ENCODE measurements at places on chromosomes 1 and 21. TPM values are rescaled to one million over a fixed set of nuclear protein-coding genes. Genes with fewer than 3 reads are reported as not detected.

The DTL gene
- 0.29 TPM for total RNA-seq

The PBX1 gene
- total RNA-seq: 95.4 TPM

The HES3 gene
- total RNA-seq: not detected

The UTP25 gene
- total RNA-seq: 11.1 TPM

The C1orf115 gene
- total RNA-seq: 29.3 TPM

The ADCY10 gene
- total RNA-seq: 0.16 TPM

The ITGB3BP gene
- 18.4 TPM for total RNA-seq

GRCh38 chr1:41789661-41790330 is 128.9 kb downstream of the HIVEP3 start:
- no peak overlapping the region for H3K27ac ChIP-seq
- no peaks in the 10 kb centered on the region for H3K4me1 ChIP-seq
- no peaks in the 10 kb centered on the region for H3K27me3 ChIP-seq
- no peak overlapping the region for H3K4me3 ChIP-seq
- H3K36me3 ChIP-seq: no peaks in the 10 kb centered on the region

GRCh38 chr21:29538115-29538514 is 239.4 kb downstream of the BACH1 start:
- DNase-seq: no peak
- H3K36me3 ChIP-seq: no peaks in the 10 kb centered on the region
- H3K4me1 ChIP-seq: no peaks in the 10 kb centered on the region
- no peaks in the 10 kb centered on the region for H3K27me3 ChIP-seq
- no peak overlapping the region for H3K4me3 ChIP-seq

DNA sequence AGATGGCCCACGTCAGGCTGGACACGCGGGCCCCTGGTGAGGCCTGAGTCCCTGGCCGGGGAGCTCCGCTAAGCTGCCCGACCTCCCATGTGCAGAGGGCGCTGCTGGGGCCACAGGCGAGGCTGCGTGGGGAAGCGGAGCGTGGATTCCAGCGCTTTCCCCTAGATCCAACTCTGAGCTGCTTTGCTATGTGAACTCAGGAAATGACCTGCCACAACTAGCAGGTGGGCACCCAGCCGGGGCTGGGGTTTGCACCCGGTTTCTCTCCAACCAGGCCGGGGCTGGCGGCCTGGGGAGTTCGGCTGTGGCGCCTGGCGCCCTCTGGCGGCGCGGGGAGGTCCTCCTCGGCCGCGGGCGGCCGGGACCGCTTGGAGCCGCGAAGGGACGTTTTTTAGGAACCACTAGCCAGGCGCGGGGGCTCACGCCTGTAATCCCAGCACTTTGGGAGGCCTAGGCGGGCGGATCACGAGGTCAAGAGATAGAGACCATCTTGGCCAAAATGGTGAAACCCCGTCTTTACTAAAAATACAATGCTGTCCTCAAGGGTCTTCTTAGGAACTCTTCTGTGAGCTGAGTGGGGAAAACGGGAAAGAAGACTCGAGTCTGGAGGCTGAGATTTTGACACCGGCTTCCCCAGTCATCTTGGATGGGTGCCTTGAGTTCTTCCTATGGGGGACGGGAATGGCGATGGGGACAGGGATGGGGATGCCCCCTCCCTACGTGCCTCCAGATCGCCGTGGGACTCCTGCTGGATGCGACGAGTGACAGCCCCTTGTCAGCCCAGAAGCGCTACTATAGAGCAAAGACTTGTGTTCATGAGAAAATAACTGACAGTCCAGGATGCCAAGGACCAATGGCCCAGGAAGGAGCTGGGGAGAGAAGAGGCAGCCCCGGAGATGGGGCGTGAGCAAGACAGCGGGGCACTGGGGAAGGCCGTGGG is 12.6 kb downstream of the PYCR2 start:
- no peaks in the 10 kb centered on the region for H3K4me1 ChIP-seq
- H3K4me3 ChIP-seq: no peak overlapping the region
- no peak for DNase-seq

GRCh38 chr21:38740090-38740489 is 65.6 kb upstream of the ETS2 start:
- no peak overlapping the region for H3K27ac ChIP-seq
- no peaks in the 10 kb centered on the region for H3K4me1 ChIP-seq
- DNase-seq: no peak
- H3K27me3 ChIP-seq: no peaks in the 10 kb centered on the region
- H3K36me3 ChIP-seq: no peaks in the 10 kb centered on the region

- no peak overlapping the region for H3K4me3 ChIP-seq
- no peak for DNase-seq
- no peak overlapping the region for H3K27ac ChIP-seq
- no peaks in the 10 kb centered on the region for H3K36me3 ChIP-seq
These were observed 90.5 kb downstream of the LIPI start for GRCh38 chr21:14120091-14120734.

DNA sequence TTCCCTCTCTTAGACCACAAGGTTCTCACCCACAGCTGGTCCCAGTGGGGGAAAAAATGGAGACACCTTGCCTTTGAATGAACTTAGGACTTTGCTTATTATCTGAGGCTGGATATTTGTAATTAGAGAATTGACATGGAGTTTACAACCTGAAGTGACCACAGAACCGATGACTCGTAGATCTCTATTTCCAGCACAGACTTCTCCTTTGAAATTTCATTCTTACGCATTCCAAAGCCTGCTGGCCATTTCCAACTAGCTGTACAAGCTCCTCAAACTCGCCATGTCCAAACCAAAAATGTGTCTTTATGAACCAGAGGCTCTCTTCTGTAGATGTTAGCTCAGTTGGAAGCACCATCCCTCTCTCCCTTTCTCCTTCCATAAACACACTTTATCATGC is 12.0 kb downstream of the RAB7B start:
- DNase-seq: no peak
- no peak overlapping the region for H3K4me3 ChIP-seq
- H3K4me1 ChIP-seq: no peaks in the 10 kb centered on the region
- no peaks in the 10 kb centered on the region for H3K36me3 ChIP-seq
- no peaks in the 10 kb centered on the region for H3K27me3 ChIP-seq

- H3K27me3 ChIP-seq: no peaks in the 10 kb centered on the region
- no peak overlapping the region for H3K4me3 ChIP-seq
- no peaks in the 10 kb centered on the region for H3K36me3 ChIP-seq
- no peaks in the 10 kb centered on the region for H3K4me1 ChIP-seq
- DNase-seq: no peak
These were observed 131.5 kb downstream of the RNF220 start for GRCh38 chr1:44536357-44537209.

DNA sequence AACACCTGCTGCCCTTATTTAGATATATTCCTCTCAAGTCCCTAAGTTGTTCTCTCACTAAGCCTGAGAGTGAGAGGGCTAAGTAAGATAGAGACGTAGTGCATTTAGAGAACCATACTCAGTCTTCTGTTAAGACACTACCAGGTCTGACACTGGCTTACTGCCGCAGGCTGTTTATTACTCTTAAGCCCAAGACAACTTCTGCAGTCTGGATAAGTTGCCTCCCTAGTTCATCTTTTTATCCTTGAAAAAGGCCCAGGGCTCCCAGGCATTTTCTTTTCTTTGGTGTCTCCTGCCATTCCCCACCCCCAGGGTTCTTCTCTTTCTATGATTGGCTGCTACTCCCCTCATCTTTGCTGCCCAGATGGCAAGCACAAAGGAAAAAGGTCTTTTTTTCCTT is 38.7 kb downstream of the CACHD1 start:
- no peak overlapping the region for H3K4me3 ChIP-seq
- peaks cover 5% of the 10 kb centered on the region for H3K4me1 ChIP-seq
- H3K27ac ChIP-seq: peak overlapping the region; percentile 23
- no peak for DNase-seq
- no peaks in the 10 kb centered on the region for H3K36me3 ChIP-seq
